ENCODE measurements at places on chromosomes 4 and X.

DNA sequence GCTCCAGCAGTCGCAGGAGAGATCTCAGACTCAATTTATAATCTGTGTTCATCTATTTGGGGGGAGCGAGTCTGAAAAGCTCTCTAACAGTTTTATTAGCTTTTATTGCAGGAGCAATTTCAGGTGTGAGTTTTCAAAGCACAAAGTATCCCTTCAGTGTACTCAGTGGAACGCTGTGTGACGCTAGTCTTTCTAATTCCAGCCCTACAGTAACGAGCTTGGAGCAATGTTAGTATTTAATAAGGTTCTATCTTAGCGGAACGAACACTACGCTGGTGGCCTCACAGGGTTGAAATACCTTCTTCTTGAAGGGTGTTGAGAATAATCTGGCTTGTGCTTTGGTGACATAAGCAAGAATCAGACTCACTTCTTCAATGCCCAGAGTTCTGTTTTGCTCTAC is 8.4 kb downstream of the HS3ST1 start:
- DNase-seq = no peak

GRCh38 chr4:178174756-178175155 is 732.5 kb upstream of the AGA start:
- DNase-seq = no peak

DNA sequence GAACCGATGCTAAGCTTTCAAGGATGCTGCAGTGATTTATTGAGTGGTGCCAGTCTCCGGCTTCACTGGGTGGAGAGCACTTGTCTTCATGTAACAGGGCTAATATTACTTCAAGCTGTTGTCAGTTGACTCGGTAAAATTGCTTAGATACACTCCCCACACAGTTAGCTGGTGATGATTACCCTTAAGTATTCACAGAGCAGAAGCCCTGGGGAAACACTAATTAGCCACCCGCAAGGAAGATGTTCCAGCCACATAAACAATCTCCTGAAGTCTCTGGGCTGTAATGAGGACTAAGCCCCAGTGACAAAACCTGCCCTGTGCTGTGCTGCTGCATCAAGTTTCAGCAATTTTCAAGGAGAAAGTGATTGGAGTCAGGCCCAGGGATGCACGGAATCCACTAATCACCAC is 37.3 kb upstream of the GK2 start:
- no peak for DNase-seq

DNA sequence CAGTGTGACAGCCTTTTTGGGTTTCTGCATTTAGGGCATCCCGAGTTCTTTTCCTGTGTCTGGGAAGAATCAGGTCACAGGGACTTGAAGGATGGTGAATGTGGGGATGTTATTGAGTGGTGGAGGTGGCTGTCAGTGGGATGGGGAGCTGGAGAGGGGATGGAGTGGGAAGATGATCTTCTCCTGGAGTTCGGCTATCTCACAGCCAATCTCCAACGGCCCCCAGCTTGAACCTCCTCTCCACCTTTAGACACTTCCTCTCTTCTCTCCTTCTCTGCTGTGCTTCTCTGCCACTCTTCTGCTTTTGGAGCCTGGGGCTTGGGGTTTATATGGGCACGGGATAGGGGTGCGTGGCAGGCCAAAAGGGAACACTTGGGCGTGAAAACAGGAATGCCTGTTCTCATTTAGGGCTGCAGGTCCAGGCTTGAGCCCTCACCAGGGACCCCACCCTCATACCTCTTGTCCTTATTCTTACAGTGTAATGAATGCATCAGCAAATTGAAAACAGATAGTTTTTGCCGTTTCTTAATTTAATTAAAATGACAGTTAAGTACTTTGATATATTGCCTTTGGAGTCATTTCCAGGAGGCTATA is 37.5 kb downstream of the USP9X start:
- no peak for DNase-seq

DNA sequence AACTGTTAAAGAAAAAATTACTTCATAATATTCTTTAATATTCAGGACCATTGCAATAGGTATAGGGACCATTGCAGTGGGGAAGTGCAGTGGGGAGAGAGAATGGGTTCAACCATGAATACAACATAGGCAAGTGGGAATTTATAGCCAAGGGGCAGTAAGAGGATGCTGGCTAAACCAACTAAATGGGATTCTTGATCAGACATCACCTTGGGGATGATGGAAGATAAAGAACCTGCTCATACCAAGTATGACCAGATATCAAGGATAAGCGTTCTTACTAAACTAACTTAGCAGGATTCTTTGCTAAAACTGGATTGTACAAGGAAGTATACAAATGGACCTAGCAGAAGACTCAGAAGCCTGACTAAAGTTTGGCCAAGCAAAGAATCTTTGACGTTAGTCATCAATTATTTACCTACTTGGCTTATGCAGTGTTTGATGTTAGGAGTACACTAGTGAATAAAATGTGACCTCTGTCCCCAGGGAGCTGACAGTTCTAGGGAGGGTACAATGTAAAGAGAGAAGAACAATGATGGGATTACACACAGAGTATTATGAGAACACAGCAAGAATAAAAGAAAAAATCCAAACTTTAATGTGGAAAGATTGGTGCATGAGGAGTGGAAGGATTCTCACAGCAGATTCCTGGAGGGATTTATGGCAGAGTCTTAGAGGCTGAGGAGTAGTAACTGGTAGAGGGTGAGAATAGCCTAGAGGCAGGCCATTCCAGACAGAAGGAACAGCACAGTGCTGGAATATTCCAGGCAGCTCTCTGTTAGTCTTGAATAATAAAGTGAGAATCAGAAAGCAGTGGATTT is 54.7 kb upstream of the MYOZ2 start:
- DNase-seq = no peak

DNA sequence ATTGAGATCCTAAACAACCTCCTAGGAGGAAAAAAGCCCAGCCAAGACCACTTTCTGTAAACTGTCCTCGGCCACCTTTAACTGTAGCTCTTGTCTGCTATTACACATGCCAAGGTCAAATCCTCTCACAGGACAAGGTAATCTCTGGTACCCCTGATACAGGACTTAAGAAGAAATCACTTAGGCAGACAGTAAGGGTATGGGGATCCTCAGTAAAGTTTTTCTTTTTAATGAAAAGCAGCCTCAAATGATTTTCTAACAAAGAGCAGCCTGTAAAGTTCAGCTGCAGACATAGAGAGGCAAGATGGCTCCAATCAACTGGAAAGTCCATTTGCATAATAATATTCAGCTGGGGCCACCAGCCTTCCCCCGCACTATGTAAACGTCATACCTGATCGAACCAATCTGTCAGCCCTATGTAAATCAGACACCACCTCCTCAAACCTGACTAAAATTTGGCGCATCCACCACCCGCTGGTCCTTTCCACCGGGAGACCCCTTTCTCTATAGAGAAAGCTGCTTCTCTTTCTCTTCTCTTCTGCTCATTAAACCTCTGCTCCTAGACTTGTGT is 14.6 kb upstream of the MPP1 start:
- no peak for DNase-seq

GRCh38 chr4:71307729-71308128 is 31.1 kb upstream of the SLC4A4 start:
- no peak for DNase-seq

GRCh38 chr4:83390944-83391343 is 56.3 kb upstream of the HPSE start:
- no peak for DNase-seq

- DNase-seq = no peak
Measured at GRCh38 chr4:138400543-138400942, 158.4 kb upstream of the SLC7A11 start.

- no peak for DNase-seq
Measured at GRCh38 chrX:152600853-152601633, 36.7 kb upstream of the GABRQ start.

DNA sequence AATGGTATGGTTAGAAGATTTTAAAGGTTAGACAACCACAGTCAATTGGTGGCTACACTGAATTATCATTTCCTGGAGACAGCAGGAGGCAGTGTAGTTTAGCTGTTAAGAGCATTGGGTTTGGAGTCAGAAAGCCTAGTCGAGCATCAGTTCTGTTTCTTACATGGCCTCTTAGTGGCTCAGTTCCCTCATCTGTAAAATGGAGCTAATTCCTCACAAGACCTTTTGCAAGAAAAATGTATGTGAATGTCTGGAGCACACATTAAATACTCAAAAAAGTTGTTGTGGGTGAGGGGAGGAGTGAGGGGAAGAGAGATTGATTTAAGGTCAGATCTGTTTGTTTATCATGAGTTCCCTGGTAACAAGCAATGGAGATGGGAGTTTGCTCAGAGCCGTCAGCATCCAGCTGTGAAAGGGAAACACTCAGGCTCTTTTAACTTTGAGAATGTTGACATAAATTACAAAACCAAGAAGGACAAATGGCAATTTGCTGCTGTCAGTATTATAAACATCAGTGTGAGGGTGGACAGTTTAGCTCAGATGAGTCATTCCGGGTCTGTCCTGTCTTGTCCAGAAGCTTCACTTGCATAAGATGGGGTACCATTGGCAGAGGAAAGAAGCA is 98.2 kb upstream of the PGRMC2 start:
- DNase-seq = no peak

DNA sequence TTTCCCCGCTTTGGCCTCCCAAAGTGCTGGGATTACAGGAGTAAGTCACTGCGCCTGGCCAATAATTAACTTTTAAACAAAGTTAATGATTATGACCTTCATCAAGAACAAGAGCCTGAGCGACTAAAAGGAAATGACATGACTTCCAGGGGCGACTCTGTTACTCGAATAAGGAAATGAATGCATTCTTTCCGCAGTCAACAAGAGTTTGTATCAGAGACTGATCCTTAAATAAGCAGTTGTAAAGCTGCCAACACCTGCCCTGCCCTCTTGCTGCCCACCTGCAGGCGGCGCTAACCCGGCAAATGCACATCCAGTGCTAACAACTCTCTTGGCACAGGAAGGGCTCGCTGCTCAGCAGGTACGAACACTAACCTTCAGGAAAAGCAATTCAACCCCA is 27.3 kb downstream of the WDR1 start:
- no peak for DNase-seq

DNA sequence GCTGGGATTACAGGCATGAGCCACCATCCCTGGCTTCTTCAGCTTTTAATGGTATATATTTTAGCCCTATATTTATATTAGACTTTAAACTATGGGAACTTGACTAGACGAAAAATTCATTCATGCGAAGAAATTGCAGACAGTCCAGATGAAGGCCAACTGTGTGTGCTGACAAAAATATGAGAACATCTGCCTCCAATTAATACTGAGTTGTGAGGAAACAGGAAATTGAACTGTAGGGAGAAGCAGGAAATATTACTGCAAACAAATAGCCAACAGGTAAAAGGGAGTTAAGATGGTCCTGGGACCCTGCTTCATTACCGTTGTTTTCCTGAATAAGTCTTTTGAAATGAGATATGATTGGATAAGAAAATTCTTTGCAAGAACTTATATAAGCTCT is 26.3 kb downstream of the MGARP start:
- DNase-seq = no peak

DNA sequence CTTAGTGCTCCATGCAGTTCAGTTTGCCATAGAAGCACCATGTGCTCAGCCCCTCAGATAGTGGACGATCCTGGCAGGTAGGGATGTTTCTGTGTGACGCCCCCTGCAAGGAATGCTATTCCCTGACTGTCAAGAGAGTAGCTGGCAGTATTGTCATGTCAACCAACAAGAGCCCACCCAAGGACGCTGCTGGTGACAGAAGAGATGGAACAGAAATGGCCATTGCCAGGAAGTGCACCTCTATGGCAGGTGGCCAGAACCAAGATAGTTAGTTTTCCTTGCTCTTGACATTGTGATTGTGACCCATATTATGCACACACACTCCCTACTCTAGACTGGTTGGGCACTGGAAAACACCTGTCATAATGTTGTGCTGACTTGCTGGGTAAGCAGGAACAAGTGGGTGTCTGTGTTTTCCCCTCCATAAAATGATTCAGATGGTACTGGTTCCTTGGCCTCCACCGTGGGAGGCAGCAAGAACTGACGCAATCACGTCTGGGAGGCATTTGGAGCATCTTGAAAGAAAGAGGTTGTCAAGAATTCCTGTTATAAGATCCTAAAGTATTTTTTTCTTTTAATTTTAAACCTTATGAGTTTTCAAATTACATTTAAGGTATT is 507.9 kb downstream of the MID1IP1 start:
- DNase-seq = peak; percentile 55

DNA sequence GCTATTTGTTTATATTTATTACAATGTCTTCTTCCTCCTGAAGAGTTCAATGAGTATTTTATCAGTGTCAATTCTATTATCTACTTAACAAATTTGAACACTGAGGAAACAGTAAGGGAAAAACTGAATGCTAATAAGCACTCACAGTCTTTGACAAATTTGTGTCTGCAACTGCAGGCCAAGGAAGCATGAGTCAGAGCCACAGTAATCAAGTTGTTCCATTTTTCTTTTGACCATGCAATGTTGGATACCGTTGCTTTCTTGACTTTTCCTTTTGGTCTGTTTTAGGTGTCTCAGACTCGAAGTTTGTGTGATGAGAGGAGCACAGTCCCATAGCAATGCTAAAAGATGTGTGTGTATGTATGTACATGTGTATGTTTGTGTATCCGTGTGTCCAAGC is 359.6 kb downstream of the IL1RAPL1 start:
- DNase-seq = no peak

DNA sequence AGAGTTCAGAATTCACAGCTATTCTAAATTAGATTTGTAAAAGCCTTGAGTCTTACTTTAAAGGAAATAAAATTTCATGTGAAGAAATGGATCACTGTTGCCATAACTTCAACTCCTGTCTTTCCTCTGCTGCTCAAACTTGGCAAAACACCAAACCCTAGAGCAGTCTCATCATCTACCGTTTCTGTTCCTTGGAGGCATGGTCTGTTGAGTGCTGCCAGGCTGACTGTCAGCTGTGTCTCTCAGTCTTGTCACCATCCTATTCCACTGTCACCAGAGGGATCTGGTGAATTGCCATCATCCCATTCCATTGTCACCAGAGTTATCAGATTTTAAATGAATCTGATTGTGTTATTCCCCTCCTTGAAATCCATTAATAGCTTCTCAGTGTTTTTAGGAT is 55.6 kb downstream of the STIM2 start:
- DNase-seq = no peak
